ENCODE measurements at places on chromosomes 6 and 20.

DNA sequence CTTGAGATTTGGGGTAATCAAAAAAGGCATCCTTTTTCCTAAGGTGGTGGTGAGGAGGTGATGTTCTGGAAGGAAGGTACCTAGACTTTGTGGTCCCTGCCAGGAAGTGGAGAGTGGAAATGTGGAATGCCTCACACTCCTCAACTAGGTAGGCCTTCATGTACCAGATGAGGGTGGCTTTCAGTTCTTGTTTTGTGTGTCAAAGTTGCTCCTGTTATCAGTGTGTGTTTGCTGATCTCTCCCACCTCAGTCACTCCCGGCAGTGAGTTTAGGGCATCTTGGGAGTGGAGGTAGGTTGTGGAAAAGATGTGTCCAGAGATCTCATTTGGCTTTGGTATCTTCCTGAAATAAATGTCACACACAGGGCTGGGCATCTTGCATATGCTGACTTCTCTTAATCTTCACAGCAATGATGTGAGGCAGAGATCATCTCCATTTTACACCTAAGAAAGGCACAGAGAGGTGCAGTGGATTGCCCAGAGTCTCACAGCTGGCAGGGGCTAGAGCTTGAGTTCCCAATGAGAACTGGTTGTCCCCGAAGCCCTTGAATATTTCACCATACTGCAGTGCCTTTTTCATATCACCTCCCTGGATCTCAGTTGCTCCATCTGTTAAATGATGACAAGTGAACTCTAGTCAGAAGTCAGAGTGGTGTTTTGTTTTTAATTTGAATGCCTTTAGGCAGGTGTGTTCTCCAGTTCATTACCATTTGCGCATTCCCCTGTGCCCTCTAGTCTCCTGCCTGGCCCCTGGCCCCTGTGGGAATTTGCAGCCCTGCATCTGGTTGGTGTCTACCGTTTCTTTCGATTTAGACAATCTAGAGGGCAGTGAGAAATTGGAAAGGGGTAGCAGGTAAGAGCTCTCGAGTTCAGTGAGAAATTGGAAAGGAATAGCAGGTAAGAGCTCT is 2.9 kb downstream of the PKIG start:
- no peak for DNase-seq

DNA sequence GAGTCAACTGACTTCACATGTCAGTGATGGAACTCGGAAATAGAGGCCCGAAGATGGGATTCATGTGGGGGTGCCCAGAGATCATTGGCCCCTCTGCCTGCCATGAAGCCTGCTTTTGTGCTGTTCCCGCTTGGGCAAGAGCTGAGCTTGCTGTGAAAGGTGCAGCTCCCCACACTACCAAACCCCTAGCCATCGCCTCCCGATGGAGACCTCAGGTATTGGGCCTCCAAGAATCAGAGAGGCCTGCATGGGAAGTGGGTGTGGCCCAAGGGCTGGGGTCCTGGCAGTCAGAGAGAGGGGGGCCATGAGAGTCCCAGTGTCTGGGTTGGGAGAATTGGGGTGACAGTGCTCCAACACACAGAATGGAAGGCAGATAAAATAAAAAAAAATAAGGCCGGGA is 160.9 kb downstream of the SOD2 start:
- DNase-seq: no peak

GRCh38 chr6:1758076-1758679 is 148.5 kb downstream of the FOXC1 start:
- DNase-seq: no peak

GRCh38 chr6:148513145-148514071 is 170.8 kb downstream of the SASH1 start:
- no peak for DNase-seq

- peak; percentile 86 for DNase-seq
Measured at GRCh38 chr6:142871910-142872331, 73.1 kb downstream of the HIVEP2 start.

DNA sequence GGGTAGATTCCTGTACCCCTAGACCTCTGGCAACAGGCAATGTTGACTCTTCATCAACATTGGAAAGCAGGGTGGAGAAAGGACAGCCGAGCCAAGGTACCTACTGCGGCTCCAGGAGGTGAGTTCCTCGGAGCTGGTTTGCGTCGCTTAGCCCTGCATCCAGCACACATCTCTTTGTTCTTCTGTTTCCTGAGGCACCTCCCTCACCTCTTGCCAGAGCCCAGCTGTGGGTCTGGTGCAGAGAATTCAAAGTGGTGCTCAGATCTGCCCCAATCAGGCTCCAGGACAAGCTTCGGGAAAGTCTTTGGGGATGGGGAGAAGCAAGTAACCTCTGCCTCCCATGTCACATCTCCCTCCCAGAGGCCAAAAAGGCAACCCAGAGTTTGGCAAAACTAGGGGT is 2.2 kb downstream of the KCNG1 start:
- no peak for DNase-seq

DNA sequence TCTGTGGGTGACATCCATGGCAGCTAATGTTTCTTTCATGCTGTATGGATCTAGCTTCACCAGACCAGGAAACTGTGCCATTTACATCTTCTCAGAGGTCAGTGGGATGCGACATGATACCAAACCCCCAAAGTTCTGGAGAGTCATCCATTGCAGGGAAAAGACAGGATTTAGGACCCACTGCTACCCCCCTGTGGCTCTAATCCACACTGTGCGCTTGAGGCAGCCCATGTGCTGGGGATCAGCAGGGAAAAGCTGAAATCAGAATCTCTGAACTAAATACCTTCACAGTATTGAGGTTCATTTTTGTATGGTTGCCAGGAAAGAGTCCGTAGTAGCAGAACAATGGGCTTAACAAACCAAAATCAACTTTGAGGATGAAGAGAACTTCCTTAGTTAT is 164.4 kb downstream of the TMEM242 start:
- DNase-seq: no peak

DNA sequence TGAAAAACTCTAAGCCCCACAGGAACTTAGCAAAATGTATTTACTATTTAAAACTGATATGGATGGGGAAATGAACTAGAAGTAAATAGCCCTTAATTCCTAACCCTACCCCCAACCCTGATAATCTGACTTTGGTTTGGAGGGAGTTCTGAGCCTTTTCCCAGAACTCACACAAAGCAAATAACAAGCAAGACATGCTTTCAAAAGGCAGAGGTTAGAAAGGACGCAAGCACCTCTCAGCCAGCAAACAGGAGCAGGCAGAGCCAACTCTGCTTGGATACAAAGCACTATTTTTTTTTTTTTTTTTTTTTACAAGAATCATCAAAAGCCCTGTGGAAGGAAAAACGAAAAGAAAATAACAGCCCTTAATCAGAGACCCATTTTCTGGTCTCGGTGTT is 58.7 kb downstream of the SLC22A23 start:
- no peak for DNase-seq

DNA sequence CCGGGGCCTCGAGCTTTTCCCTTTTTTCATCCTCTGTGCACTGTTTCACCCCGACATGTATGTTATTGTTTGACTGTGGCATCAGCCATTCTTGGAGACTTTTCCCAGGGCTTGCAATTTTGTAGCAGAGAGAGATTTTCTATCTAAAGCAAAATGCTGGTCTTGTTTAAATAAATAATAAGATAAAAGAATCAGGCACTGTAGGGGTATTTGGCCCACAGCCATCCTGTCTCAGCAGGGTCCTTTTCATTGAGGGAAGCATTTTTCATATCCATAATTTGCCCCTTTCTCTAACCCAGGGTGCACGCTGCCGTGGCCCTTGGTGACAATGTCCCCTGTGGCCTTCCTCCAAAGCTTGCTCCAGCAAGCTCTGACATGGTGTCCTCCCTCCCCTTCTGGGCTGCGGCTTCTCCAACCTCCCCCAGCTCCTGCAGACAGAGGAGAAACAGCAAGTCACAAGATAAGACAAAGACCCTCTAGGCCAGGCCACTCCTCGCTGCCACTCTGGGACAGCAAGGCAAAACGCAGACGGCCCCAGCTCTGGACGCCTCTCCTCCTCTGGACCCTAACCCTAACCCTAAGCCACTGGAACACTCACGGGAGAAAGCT is 117.6 kb downstream of the MYLK4 start:
- DNase-seq: no peak

GRCh38 chr6:68638230-68638900 is 3.3 kb downstream of the ADGRB3 start:
- peak; percentile 70 for DNase-seq

GRCh38 chr6:88358846-88359245 is 192.7 kb upstream of the CNR1 start:
- no peak for DNase-seq

- peak; percentile 41 for DNase-seq
Measured at GRCh38 chr6:33324125-33324524, 6.6 kb upstream of the ZBTB22 start.

DNA sequence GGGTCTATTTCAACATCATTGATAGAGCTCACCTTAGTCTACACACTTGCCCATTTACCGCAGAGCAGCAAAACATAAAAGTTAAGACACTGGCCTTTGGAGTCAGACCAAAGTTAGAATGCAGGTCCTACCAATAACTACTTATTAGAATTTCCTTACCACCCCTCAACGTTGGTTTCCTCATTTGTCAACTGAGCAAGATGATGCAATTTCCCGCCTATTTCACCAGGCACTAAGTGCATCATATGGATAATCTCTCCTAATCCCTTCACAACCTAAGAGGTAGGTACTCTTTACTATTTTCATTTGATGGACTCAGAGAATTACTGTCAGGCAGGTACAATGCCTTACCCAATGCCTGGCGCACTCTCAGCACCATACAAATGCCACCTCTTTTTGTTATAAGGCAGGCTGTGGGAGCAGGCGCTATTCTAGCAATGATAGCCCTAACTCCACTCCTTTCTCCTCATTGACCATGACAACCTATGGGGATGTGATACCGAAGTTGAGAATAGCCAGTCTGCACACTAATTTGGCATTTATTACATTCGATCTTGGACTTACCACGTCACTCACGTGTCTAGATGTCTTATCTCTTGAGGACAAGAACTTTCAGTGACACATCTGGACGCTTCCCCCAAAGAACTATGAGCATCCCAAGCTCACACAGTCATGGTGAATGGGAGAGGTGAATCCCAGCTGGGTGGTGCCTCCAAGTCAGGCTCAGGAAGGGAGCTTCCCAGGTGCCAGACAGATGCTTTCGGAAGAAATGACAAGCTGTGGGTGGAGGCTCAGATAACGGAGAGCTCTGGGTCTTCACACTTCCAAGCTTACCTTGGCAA is 128.1 kb upstream of the STMND1 start:
- peak; percentile 11 for DNase-seq

DNA sequence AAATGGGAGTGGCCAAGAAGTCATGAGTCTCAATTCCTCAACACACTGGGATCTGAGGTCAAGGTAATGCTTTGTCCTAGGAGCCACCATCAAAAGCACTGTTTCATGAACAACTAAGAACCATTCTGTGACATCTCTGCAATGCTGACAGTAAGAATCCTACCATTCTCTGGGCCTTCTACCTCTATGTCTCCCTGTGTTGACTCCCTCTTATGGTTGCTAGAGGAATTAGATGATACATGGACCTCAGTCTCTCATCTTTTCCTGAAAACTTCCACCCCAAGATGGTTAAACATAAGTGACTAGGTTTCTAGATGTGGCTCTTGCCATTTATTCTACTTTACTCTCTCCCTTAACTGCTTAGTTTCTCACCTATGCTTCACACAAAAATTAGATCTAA is 9.1 kb downstream of the MTRF1L start:
- DNase-seq: no peak

GRCh38 chr6:117028256-117028655 is 151.2 kb downstream of the RFX6 start:
- no peak for DNase-seq

DNA sequence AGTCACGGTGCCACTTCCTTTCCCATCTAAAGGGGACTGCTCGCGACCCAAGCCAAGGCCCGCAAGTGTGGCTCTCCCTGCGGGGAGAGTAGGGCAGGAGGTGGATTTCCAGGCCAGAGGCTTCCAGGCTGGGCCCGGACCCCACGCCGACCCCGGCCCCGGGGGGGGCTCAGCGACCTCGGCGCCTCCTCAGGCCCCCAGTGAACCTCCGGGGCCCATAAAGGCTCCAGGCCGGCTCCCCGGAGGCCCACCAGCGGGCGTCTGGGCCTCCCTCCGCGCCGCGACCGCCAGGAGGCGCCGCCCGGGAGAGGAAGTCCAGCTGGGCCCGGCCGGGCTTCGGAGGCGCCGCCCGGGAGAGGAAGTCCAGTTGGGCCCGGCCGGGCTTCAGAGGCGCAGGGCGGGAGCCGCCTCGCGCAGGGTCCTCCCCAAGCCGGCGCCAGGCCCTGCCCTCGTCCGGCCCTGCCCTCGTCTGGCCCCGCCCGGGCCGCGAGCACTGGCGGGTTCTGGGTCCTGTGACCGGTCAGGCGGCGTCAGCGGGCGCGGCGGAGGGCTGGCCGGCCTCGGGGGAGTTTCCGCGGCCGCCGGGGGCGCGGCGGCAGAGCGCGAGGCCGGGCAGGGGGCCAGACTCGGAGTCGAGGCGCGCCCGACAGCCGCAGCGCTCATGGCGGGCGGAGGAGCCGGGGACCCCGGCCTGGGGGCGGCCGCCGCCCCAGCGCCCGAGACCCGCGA is at the start of gene RAB32:
Gene RAB32 (plus strand): TSS at position 623 of the 729 bp plus-strand sequence. CDS start 39 bp downstream, at position 662.
- DNase-seq: peak; percentile 100

GRCh38 chr6:150697515-150697914 is 97.8 kb downstream of the PLEKHG1 start:
- no peak for DNase-seq

- DNase-seq: no peak
Measured at GRCh38 chr6:39962831-39963230, 28.6 kb upstream of the MOCS1 start.

GRCh38 chr20:25000268-25000801 is 7.8 kb upstream of the APMAP start:
- DNase-seq: no peak

GRCh38 chr6:130906736-130907381 is 79.7 kb downstream of the SMLR1 start:
- no peak for DNase-seq

- DNase-seq: peak; percentile 17
Measured at GRCh38 chr20:59101961-59102360, 59.4 kb upstream of the PRELID3B start.

DNA sequence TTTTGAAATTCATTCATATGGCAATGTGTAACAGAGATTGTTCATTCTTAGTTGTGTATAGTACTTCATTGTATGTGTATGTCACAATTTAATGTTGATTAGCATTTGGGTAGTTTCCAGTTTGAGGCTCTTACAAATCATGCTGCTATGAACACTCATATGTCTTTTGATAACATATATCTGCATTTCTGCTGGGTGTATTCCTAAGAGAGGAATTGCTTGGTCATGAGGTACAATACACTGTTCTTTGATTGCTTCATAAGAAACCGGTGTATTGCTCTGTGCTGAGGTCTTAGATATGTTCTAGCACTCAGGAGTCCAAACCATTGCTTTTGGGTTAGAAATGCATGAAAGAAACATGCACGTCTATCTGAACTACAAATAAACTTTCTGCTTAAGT is 492.9 kb upstream of the JAG1 start:
- no peak for DNase-seq
